Right lung (tissue), 10 donors: ENCODE measurements at places on chromosomes 13 and 19.

DNA sequence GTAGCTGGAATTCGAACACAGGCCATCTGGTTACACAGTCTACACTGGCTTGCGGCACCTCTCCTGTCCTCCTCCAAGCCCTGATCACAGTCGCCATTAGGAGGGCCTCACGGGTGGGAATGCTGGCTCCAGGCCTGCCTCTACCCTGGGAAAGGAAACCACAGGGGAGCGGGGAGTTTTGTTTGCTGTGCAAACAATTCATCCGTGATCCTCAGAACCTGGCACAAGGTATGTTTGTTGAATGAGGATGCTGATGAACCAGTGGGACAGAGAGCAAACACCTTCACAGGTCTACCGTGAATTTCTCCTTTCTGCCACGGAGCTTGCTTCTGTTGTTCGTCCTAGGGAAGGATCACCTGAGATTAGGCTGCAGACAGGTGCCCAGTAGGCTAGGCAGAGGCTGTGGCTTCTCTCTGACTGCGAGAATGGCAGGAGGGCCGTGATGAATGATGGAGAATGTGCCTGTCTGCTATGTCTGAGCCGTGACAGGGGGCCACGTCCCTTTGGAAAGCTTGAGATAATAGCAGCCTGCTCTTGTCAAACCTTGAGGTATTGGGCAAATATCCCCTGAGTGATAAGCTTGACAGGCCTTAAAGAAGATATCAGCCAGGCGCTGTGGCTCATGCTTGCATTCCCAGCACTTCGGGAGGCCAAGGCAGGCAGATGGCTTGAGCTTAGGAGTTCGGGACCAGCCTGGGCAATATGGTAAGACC lies 36.7 kb downstream of the PIN1 start:
- DNase-seq, result no peak

DNA sequence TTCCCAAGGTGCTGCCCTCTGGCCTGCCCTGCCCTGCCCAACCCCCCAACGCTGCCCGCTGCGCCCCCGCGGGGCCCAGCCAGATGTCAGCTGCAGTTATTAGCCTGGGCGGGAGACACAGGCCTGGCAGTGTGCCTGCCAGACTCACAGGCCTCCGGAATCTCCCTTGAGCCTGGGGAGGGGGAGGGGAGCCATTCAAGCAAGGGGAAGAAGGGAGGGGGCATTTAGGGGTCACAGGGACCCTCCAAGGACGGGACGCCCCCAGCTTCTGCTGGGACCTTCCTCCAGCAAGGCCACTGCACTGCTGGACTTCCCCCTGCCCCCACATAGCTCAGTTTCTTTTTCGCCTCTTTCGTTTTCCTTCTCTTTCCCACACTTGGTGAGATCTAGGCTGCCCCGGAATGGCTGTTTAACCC lies 2.6 kb upstream of the JUNB start:
- DNase-seq, result peak; percentile 84

DNA sequence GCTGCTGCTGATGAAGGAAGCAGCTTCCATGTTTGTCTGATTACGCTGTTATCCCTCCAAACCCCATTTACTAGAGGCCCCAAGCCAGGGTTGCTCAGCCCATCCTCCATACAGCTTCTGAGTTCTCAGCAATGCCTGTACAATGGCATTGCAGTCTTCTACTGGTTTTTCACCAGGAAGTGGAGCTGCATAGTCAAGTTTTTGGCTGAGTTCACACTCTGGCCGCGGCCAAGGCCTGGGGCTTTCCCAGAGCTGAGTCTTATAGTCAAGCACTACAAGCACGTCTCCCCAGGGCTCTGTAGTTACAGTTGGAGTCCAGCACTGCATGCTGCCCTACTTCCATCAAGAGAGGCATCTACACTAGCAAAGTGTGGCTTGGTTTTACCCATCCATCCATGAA lies 182.5 kb downstream of the POU4F1 start:
- DNase-seq, result no peak

- no peak for DNase-seq
Observed at GRCh38 chr13:98190889-98191444, 13.9 kb upstream of the RNF113B start.

- no peak for DNase-seq
Observed at GRCh38 chr19:43618921-43619261, 538 bp downstream of the ZNF428 start.

DNA sequence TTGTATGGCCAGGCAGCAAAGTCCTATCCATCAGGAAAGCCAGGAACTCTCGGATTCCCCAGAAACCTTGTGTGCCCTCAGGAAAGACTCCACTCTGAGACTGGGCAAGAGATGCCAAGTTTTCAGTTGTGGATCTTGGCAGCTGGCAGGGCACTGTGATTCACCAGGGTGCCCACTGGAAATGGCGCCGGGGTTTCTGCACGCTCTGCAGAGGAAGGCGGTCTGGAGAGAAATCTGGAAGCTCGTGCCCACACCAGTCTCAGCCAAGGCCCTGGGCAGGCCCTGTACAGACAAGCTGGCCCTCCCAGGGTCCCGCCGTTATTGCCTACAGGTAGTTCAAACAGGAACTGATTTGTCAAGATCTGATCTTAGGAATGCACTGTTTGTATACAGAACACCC lies 4.9 kb downstream of the NAPA start:
- DNase-seq, result no peak

- no peak for DNase-seq
Observed at GRCh38 chr13:28658539-28658795, 463 bp upstream of the POMP start.

DNA sequence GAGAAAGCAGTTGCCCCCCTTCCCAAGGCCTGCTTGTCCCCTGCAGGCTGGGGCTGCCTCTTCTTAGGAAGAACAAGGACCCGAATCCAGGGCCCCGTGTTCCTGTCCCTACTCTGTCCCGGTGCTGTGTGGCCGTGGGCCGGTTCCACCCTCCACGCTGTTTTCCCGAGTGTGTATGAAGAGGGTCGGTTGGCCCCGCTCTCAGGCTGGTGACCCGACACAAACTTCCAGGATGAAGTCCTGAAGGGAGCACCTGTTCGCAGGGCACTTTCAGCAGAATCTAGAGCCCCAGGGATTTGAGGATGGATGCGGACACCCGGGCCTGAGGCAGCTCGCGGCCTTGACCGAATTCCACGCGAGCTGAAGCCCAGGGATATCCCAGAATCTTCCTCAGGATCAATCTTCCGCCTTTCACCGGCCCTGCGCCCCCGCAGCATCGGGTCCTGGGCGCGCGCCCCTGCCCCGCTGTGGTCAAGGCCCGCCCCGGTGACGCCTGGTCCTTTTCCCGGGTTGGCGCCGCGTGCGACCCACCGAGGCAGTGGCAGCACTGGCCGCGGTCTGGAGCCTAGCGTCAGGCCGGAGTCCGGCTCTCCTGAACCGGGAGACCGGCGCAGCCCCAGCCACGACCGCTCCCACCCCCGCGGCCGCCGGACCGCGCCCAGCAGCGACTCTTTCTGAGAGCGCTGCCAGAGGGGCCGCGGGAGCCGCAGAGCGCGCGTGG lies 528 bp upstream of the CHST8 start:
- DNase-seq, result no peak

- peak; percentile 23 for DNase-seq
Observed at GRCh38 chr13:110916301-110917142, 1.7 kb upstream of the ANKRD10 start.

GRCh38 chr19:798415-799075 lies 1.3 kb downstream of the PTBP1 start:
- DNase-seq, result no peak

DNA sequence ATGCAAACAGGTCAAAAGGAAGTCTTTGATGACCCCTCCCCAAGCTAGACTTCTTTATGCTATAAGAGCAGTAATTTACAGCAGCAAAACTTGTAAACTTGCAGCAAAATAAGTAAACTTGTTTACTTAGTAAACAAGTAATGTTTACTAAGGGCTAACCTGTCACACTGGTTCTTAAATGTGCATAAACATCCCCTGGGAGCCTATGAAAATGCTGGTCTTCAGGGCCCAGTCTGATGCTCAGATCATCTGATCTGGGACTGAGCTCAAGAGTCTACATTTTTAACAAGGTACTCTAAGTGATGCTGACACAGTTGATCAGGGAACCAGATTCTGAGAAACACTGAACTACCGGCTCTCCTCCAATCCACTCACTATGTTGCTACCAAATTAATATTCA lies 53.4 kb downstream of the MTMR6 start:
- DNase-seq, result no peak

DNA sequence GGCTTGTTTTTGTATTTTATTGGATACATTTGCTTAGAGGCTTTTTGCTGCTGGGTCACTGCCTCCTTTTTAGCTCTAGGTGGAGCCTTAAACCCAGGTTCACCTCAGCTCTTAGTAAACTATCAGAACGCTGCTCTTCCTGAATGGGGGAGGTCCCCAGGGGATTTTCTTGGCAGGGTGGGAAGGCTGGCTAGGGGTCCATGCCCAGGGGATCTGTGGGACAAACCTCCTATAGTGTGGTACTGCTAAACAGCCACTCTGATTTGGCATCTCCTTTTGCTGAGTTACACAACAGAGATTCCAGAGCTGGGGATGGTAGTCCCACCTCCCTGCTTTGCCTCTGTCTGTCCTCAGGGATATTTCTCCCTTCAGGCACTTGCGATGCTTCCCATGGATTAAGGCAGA lies 204.9 kb downstream of the ZIC5 start:
- DNase-seq, result no peak

- DNase-seq, result peak; percentile 74
Observed at GRCh38 chr19:46659151-46660007, 1.6 kb downstream of the DACT3 start.

- DNase-seq, result peak; percentile 68
Observed at GRCh38 chr19:1855040-1855827, 7.0 kb upstream of the REXO1 start.

DNA sequence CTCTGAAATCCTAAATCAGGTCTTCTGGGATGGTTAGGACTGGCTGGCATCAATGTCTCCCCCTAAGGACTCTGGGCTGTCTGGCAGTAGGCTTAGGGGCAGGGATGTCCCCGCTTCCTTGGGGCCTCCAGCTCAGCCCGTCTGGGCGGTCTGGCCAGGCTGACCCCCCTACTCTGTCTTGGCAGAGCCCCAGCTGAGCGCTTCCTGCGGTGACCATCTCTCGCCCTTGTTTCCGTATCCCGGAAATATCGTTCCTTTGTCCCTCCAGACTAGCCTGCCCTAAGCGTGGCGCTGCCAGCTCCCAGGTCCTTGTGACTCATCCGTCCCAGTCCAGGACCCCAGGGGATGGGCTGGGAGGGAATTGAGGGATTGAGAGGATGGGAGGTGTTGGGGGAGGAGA lies 11.3 kb downstream of the GTPBP3 start:
- DNase-seq, result peak; percentile 79

DNA sequence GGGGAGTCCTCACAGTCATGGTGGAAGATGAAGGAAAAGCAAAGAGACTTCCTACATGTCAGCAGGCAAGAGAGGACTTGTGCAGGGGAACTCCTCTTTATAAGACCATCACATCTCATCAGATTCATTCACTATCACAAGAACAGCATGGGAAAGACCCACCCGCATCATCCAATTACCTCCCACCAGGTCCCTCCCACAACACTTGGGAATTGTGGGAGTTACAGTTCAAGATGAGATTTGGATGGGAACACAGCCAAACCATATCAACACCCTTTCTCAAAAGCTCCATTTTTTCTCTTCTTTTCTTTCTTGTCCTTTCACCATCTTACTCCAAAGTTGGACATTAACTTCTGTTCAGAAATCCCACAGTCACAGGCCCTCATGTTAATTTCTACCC lies 4.7 kb upstream of the LRP3 start:
- DNase-seq, result no peak

DNA sequence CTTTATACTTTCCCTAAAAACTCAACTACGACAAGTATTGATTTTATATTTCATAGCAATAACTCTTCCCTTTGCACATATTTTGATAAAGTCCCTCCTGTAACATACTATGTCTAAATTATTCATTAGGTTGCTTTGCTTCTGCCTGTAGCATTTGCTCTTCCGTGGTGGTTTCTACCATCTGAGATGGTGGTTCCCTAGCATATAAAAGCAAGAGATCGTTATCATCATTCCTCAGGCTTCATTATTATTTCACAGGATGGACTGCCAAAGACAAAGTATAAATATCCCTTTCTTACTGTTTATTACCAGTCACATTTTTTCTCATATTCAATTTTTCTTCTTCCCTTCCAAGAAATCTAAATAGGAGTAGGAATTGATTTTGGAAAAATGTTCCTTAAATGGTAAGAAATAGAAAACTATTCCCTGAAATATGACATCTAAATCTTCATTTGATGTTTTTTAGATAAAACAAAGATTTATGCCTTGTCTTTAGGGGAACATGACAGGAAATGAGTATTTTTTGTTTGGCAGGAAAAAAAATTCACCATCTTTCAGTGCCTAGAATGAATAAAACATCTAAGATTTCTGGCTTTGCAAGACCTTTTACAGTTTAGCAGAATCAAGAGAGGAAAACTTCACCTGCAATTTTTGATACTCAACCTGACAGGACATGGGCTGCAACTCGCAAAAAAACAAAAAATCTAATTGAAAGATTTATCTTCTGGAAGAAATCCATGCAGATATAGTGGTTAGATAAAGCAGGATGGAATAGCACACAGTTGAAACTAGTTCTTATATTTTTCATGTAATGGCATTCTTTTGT lies 340.0 kb downstream of the SPRY2 start:
- no peak for DNase-seq
